ENCODE measurements at places on chromosomes 7 and 10. TPM values are rescaled to one million over a fixed set of nuclear protein-coding genes. Genes with fewer than 3 reads are reported as not detected.

- H3K27ac ChIP-seq = no peak overlapping the region
- H3K4me1 ChIP-seq = no peaks in the 10 kb centered on the region
- no peaks in the 10 kb centered on the region for H3K27me3 ChIP-seq
- no peak overlapping the region for H3K4me3 ChIP-seq
- DNase-seq = no peak
- H3K36me3 ChIP-seq = no peaks in the 10 kb centered on the region
Observed at GRCh38 chr7:44415047-44415446, 75.4 kb downstream of the NUDCD3 start.

The DEPP1 gene
- 29.0 TPM for total RNA-seq

GRCh38 chr7:12694817-12695216 lies 7.4 kb downstream of the ARL4A start:
- H3K27ac ChIP-seq = no peak overlapping the region
- H3K36me3 ChIP-seq = no peaks in the 10 kb centered on the region
- no peak overlapping the region for H3K4me3 ChIP-seq
- no peak for DNase-seq

The NXPH1 gene
- 0.37 TPM for total RNA-seq

The BLOC1S2 gene
- 33.4 TPM for total RNA-seq

- H3K4me1 ChIP-seq = peaks cover 17% of the 10 kb centered on the region
- DNase-seq = no peak
- H3K27ac ChIP-seq = peak overlapping the region; percentile 7
- H3K4me3 ChIP-seq = no peak overlapping the region
Observed at GRCh38 chr10:3892440-3893425, 107.7 kb upstream of the KLF6 start.

The HACD1 gene
- 20.9 TPM for total RNA-seq

The DGKB gene
- 260 TPM for total RNA-seq

DNA sequence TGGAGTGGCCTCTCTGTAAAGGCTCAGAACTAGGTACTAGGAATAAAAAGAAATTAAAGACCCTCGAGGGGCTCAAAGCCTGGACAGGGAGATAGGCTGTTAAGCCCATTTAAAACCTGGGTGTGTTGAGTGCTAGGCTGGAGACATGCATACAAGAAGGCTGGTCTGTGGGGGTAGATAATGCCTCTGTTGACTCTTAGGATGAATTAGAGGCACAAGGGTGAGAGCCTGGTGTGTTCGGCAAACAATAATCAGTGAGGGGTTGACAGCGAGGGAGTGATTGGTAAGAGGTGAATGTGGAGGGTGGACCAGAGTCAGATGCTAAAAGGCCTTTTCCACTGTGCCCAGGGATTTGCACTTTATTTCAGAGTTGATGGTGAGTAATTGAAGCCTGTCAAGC lies 12.7 kb downstream of the GSTO2 start:
- no peak overlapping the region for H3K27ac ChIP-seq
- H3K27me3 ChIP-seq = no peaks in the 10 kb centered on the region
